ENCODE measurements at places on chromosomes 2 and 18. TPM values are rescaled to one million over a fixed set of nuclear protein-coding genes. Genes with fewer than 3 reads are reported as not detected.

DNA sequence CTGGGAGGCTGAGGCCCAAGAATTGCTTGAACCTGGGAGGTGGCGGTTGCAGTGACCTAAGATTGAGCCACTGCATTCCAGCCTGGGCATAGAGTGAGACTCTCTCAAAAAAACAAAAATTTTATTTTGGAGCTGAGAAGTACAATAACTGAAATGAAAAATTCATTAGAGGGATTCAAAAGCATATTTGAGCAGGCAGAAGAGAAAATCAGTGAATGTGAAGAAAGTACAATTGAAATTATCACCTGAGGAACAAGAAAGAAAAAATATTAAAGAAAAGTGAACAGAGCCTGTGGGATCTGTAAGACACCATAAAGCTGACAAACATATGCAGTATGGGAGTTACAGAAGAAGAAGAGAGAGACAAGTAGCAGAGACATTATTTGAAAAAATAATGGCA lies 137.1 kb downstream of the RAB3GAP1 start:
- no peak overlapping the region for H3K27ac ChIP-seq
- H3K27me3 ChIP-seq, result no peaks in the 10 kb centered on the region
- H3K4me1 ChIP-seq, result no peaks in the 10 kb centered on the region

DNA sequence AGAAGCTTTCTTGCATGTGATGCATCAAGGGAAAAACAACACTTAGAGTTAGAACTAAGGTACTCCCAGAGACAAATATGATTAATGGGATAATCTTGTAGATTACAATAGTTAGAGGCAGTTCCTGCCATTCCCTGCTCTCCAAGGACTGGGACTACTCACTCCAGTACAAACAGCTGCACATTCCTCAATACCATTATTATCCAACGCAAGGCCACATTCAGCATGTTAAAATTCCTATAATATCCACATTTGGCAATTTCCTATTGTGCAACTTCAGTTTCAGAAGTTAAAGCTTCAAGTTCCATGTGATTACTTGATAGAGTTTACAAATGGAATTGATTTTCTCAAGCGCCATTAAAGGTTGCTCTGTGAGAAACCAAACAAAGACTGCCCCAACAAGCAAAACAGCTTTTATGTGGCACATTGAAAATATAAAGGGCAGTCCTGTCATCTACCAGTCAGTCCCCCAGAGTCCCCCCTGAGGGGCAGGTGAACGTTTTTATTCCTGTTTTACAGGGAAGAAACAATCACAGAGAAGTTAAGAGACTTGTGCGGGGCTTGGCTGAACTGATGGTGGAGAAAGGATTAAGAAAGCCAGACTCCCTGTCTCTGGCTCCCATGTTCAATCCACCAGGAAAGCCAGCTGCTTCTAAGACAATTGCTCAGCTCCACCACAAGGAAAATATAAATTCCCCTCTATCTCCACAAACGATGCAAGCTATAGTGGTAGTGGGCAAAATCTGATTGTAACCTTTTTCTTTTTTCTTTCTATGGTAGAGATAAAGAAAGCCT lies 72.6 kb downstream of the TXNL1 start:
- no peak overlapping the region for H3K27ac ChIP-seq
- no peak overlapping the region for H3K4me3 ChIP-seq
- DNase-seq, result no peak
- H3K36me3 ChIP-seq, result no peaks in the 10 kb centered on the region

- no peaks in the 10 kb centered on the region for H3K36me3 ChIP-seq
- H3K27me3 ChIP-seq, result no peaks in the 10 kb centered on the region
- no peak overlapping the region for H3K27ac ChIP-seq
- no peak overlapping the region for H3K4me3 ChIP-seq
- DNase-seq, result no peak
Measured at GRCh38 chr2:204177251-204177976, 240.9 kb downstream of the ICOS start.

DNA sequence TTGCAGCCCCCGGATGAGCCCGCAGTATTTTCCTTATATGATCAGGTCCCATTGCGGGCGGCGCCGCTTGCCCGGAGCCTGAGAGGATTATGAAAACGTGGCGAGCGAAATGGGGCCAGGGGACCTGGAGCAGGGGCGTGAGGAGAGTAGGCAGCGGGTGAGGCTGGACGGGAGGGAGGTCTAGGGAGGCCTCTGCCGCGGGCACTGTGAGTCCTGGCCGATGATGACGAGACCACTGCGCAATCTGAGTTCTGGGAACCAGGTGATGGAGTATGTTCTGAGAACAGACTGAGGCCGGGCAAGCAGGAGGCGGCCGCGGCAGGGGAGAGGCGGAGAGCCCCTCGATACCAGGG lies 790 bp upstream of the ACAA2 start:
- H3K27ac ChIP-seq, result peak overlapping the region; percentile 86
- DNase-seq, result no peak
- H3K4me3 ChIP-seq, result peak overlapping the region; percentile 72
- peaks cover 17% of the 10 kb centered on the region for H3K4me1 ChIP-seq
- H3K27me3 ChIP-seq, result no peaks in the 10 kb centered on the region

Gene AQP12B
- total RNA-seq, result not detected

Gene MRPS9
- 20.5 TPM for total RNA-seq

Gene COPS9
- 103 TPM for total RNA-seq

Gene SNED1
- 3.3 TPM for total RNA-seq
